Caco-2 (cell line): ENCODE measurements at places on chromosomes 7 and 10.

GRCh38 chr10:81414038-81414437 is 461.0 kb upstream of the NRG3 start:
- H3K4me3 ChIP-seq = no peak overlapping the region
- H3K36me3 ChIP-seq = no peaks in the 10 kb centered on the region
- no peaks in the 10 kb centered on the region for H3K4me1 ChIP-seq
- no peak overlapping the region for H3K27ac ChIP-seq

DNA sequence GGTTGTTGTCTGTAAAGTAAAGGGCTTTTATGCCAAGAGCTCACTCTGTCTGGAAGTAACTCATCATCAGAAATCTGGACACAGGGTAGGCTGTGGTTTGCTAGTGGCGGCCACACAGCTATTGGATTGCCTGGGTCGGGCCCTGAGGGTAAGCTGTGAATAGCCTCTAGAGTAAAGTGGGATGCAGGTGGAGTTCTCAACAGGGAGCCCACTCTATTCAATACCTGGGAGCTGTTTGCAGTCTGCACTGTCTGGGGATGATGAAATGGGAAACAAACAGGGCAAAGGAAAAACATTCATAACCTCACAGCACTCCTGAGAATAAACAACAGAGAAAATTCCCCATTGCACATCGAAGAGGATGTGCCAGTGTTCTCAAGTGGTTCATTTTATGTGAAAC is 582.6 kb downstream of the CALN1 start:
- H3K27ac ChIP-seq = no peak overlapping the region
- H3K27me3 ChIP-seq = no peaks in the 10 kb centered on the region
- H3K4me3 ChIP-seq = no peak overlapping the region
- H3K36me3 ChIP-seq = no peaks in the 10 kb centered on the region

- H3K27me3 ChIP-seq = no peaks in the 10 kb centered on the region
Measured at GRCh38 chr10:807163-807957, 117.9 kb upstream of the DIP2C start.

DNA sequence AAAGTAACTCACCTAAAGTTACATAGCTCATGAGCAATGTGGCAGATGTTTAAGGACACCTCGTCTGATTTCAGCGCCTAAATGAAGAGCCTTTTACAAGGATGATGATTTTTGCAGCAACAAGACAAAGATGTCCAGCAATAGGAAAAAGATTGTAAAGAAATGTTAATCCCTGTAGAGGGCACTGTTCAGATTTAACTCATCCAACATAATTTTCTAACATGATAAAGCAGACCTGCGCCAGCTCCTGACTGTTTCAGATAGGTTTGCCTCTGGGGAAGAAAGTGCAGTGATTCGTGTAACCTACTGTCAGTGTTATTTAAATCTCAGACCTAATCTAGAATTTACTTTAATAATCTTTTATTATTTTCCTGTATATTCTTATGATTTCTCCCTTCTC is 595.2 kb downstream of the AUTS2 start:
- H3K4me1 ChIP-seq = no peaks in the 10 kb centered on the region
- H3K27me3 ChIP-seq = no peaks in the 10 kb centered on the region

DNA sequence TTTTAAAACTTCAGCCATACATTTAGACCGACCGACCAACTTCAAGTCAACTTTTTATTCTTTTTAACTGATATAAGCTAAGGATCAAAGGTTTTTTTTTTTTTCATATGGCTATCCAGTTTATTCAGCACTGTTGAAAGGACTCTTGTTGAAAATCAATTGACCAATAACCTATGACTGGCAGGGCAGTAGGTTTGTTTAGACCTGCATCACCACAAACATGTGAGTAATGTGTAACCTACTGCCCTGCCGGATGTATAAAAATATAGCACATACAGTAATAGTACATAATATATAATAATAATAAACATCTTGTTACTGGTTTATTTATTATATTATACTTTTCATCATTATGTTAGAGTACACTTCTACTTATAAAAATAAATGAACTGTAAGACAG is 434.6 kb upstream of the SEMA3A start:
- H3K36me3 ChIP-seq = no peaks in the 10 kb centered on the region
- no peaks in the 10 kb centered on the region for H3K4me1 ChIP-seq
- H3K27ac ChIP-seq = no peak overlapping the region
- DNase-seq = no peak
- H3K27me3 ChIP-seq = no peaks in the 10 kb centered on the region

DNA sequence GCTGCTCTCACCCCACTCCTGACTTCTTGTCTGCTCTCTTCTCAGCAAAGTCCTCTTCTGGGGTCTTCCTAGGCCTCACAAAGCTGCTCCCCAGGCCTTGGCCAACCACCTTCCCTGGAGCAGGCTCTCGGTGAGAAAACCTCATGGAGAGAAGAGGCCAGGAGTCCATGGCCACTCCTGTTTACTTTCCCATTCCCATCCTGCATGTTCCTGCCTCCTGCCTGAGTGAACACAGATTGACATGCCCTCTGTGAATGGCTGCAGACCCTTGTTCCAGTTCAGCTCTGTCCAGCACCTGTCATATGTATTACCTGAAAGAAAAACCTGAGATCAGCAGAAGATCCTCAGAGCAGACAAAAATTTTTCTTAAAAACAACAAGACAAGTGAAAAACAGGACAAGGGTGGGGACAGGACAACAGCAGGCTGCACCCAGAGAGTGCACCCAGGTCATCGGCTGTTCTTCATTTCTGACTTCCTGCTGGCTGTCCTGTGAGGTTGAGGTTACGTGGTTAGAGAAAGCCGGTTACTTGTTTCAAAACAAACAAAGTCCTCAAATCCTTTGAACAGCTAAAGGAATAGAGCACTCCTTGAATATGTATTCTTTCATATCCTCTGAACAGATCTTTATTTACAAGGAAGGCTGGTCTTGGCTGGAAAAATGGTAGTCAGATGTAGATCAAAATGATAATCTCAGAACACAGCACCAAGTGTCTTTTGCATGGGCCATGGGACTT is 34.0 kb upstream of the DLD start:
- H3K36me3 ChIP-seq = no peaks in the 10 kb centered on the region
- no peak overlapping the region for H3K27ac ChIP-seq
- no peaks in the 10 kb centered on the region for H3K27me3 ChIP-seq
- H3K4me1 ChIP-seq = peaks cover 26% of the 10 kb centered on the region
- no peak for DNase-seq
- H3K4me3 ChIP-seq = no peak overlapping the region

- H3K27me3 ChIP-seq = no peaks in the 10 kb centered on the region
- no peaks in the 10 kb centered on the region for H3K4me1 ChIP-seq
- H3K27ac ChIP-seq = no peak overlapping the region
- DNase-seq = no peak
- H3K36me3 ChIP-seq = no peaks in the 10 kb centered on the region; the same call in 1 of the 2 replicates
- H3K4me3 ChIP-seq = no peak overlapping the region
Measured at GRCh38 chr10:75013522-75013921, 97.9 kb upstream of the SAMD8 start.

DNA sequence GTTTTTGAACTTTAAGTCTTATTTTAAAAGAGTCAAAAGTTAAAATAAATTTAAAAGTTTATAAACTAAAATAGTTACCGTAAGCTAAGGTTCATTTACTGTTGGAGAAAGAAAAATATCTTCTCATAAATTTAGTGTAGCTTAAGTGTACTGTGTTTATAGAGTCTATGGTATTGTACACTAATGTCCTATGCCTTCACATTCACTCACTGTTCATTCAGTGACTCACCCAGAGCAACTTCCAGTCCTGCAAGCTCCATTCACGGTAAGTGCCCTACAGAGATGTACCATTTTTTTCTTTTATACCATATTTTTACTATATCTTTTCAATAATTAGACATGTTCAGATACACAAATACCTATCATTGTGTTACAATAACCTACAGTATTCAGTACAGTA is 97.6 kb downstream of the PTN start:
- H3K27ac ChIP-seq = no peak overlapping the region
- H3K4me1 ChIP-seq = no peaks in the 10 kb centered on the region
- no peak overlapping the region for H3K4me3 ChIP-seq
- no peaks in the 10 kb centered on the region for H3K36me3 ChIP-seq
- no peaks in the 10 kb centered on the region for H3K27me3 ChIP-seq
- no peak for DNase-seq

GRCh38 chr7:29494350-29494749 is 69.3 kb upstream of the PRR15 start:
- H3K27ac ChIP-seq = no peak overlapping the region
- no peaks in the 10 kb centered on the region for H3K36me3 ChIP-seq
- DNase-seq = no peak
- H3K27me3 ChIP-seq = no peaks in the 10 kb centered on the region
- H3K4me3 ChIP-seq = no peak overlapping the region

GRCh38 chr10:95268438-95268837 is 22.4 kb downstream of the PDLIM1 start:
- H3K27ac ChIP-seq = peak overlapping the region; percentile 90
- H3K36me3 ChIP-seq = peaks cover 7% of the 10 kb centered on the region
- H3K4me1 ChIP-seq = peaks cover 65% of the 10 kb centered on the region
- DNase-seq = no peak
- H3K27me3 ChIP-seq = no peaks in the 10 kb centered on the region

DNA sequence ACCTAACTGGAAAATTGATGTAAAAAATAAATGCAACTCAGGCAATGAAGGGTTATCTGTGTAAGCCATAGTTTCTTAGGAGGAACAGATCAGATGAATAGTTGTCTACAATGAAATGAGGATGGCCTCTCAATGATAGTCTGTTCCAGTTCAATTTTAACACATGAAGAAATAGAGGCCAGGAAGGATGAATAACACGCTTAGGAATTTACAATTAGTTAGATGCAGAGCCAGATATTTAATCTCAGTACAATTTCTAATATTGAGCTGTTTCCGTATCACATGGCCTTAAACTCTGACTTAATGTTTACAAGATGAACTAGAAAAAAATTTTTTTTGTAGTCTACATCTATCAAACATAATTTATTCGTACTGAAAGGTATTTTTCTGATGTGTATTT is 176.6 kb downstream of the GALNT11 start:
- no peaks in the 10 kb centered on the region for H3K27me3 ChIP-seq
- H3K4me1 ChIP-seq = no peaks in the 10 kb centered on the region
- H3K4me3 ChIP-seq = no peak overlapping the region
- peaks cover 1% of the 10 kb centered on the region; the same call in 1 of the 2 replicates for H3K36me3 ChIP-seq
- H3K27ac ChIP-seq = no peak overlapping the region
- no peak for DNase-seq

GRCh38 chr10:124701435-124701834 is 42.7 kb downstream of the FAM53B start:
- DNase-seq = no peak
- peaks cover 2% of the 10 kb centered on the region; the same call in 1 of the 2 replicates for H3K36me3 ChIP-seq
- peaks cover 14% of the 10 kb centered on the region; the same call in 1 of the 2 replicates for H3K4me1 ChIP-seq
- no peak overlapping the region for H3K4me3 ChIP-seq

GRCh38 chr7:55093674-55094073 is 74.9 kb downstream of the EGFR start:
- H3K27me3 ChIP-seq = no peaks in the 10 kb centered on the region
- H3K4me3 ChIP-seq = no peak overlapping the region
- no peak for DNase-seq
- H3K36me3 ChIP-seq = no peaks in the 10 kb centered on the region
- H3K27ac ChIP-seq = no peak overlapping the region

DNA sequence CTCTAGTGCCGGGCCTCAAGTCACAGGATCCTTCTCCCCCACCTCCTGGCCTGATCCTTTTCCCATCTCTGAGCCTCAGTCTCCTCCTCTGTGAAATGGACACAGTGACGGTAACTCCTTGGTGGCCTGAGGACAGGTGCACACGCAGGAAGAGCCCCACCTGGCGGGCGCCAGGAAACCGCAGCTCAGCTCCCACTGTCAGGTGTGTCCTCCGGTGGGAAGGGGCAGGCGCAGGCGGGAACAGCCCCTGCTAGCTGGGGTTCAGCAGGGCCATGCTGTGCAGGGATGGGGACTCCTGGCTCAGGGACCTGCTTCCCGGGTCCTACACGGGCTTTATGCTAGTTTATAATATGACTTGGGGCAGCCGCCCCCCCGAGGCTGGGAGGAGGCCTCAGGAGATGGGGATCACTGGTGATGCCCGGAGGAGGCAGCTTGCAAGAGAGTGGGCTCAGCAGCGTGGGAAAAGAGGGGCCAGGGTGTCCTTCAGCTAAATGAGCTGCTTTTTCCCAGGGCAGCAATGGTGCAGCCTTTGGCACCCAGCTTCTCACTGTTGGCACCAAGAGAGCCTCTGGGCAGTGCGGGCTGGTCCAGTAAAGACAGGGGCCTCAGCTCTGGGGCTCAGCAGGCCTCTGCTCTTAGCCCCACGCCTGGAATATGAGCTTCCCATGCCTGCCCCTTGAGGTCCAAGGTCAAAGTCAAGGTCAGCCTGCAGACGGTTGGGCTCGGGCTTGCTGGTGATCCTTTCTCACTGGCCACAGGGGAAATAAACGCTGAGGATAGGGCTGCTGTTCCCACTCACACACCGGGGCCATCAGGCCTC is 68.0 kb upstream of the FAM20C start:
- no peaks in the 10 kb centered on the region for H3K36me3 ChIP-seq
- H3K4me1 ChIP-seq = no peaks in the 10 kb centered on the region
- H3K27ac ChIP-seq = no peak overlapping the region
- H3K4me3 ChIP-seq = no peak overlapping the region

DNA sequence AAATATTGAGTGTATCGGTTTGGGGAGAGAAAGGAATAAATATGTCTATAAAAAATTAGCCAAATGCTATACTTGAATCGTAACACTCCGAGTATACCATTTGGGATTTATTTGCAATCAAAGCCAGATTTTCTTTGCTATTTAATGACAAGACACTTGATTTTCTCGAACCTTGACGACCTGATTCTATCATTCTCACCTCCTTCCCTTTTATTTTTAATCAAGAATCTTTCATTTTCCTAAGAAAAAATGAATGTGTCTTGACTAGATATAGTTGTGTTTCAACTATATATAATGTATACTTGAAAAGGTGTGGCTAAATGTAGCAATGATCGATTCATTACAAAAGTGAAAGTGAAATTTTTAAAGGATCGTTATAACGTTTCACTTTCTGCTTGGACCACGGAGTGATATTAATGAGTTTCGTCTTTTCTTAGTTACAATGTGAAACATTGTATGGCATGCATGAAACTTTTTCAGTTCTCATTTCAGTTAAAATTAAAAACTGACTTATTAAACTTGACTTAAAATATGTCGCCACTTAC is 562 bp downstream of the NUB1 start:
- peak overlapping the region; percentile 59 for H3K27ac ChIP-seq
- DNase-seq = no peak
- H3K36me3 ChIP-seq = peaks cover 4% of the 10 kb centered on the region
- peaks cover 19% of the 10 kb centered on the region for H3K4me1 ChIP-seq
- peak overlapping the region; percentile 85 for H3K4me3 ChIP-seq

DNA sequence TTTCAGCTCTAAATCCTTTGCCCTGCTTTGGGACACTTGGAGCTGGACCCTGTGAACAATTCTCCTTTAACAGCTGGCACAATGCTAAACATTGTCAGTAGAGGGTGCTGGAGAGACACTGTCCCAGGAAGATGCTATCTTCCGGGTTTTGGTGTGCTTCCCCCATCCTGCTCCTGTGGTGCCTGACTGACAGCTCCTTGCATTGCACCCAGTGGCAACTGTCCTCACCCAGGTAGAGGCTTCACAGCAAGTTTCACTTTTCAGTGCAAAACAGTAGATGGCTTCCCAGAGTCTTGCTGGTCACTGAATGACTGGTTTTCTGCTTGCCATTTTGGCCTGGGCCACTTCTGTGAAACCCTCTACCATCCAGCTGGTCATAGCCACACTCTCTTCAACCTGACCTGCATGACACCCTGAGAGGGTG is 77.3 kb downstream of the CDC14C start:
- H3K4me3 ChIP-seq = no peak overlapping the region
- H3K4me1 ChIP-seq = no peaks in the 10 kb centered on the region
- no peak overlapping the region for H3K27ac ChIP-seq

GRCh38 chr7:149145031-149145845 is 2.0 kb upstream of the ZNF398 start:
- H3K27me3 ChIP-seq = no peaks in the 10 kb centered on the region
- no peak overlapping the region for H3K4me3 ChIP-seq
- H3K36me3 ChIP-seq = no peaks in the 10 kb centered on the region
- DNase-seq = no peak
